ENCODE measurements at places on chromosomes 6 and 20.

DNA sequence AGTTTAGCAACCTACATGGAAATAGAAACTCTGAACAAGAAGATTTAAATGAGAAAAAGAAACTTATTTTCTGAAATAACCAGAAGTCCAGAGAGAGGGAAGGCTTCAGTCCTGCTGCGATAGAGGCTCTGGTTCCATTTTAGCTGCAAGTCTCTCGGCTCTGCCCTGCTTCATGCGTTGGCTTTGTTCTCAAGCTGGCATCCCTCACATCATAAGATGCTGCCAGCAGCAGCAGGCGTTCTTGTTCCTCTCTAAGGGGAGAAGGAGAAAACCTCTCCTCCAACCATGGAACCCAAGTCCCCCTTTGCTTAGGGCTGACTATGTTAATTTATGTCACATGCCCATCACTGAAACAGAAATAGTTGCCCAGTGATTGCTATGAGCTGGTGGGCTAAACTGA, 46.4 kb upstream of the PMEPA1 start:
- no peak for DNase-seq

DNA sequence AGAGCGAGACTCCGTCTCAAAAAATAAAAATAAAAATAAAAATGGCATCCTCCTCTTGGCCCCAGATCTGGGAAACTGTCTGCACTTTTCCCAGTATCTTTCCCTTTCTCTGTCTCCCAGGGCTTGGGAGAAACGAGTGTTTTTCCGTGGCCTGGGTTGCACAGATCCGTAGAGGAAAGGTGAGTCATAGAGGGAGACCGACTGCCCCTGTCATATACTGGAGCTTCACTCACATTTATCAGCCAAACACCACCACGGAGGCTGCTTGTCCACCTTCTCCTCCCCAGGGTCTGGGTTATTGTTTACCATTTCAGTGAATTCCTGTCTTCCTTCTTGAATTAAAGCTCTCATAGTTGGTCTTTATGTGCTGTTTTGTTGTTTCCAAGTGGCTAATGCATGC, 31.9 kb upstream of the EIF2S2 start:
- DNase-seq = no peak

GRCh38 chr20:49529470-49529869, 38.5 kb downstream of the PTGIS start:
- DNase-seq = no peak

DNA sequence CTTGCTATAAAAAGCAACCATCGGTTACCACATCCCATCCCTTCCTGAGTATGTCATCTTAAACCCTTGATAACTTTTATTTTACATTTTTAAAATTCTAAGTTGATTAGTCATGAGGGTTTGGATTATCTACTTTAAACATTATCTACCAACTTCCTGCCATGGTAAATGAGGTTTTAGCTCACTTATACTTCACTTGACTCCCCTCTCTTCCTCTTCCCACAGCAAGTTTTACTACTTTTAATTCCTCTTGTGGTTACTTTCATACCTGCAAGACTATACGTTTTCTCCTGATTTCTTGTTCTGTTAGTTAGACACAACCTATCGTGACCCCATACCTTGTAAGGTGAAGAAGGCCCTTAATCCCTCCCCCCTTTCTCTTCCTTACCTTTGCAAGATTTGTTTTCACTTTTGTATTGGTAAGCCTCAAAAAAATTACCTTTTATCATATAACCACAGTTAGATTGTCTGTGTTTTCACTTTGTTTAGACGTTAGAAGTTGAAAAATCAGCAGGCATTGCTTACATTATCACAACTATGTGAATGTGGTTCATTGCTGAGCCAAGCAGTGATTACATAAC, 60.1 kb upstream of the OGFRL1 start:
- DNase-seq = no peak

DNA sequence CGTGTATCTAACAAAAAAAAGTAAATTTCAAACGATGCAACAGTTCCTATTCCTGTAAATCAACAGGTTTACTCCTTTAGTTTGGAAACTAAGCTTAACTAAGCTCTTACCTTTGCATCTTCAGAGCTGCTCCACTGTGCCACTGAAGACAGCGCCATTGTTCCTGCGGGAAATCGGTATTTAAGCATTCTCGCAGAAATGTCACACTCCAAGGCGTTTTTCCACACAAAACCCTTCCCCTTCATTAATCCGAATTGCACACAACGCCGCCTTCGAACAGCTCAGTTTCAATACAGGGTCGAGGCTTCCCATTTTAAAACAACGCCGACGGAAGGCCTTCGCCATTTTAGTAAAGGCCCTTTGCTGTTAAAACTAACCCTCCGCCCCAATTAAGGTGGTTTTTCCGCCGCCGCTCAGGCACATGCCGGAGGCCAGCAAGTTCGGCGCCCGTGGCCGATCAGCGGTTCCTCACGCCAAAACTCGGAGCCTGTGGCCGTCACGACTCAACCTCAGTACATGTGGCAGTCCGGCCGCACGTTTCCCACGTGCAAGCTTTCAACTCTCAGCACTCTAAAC, 35.4 kb upstream of the SYNCRIP start:
- no peak for DNase-seq

DNA sequence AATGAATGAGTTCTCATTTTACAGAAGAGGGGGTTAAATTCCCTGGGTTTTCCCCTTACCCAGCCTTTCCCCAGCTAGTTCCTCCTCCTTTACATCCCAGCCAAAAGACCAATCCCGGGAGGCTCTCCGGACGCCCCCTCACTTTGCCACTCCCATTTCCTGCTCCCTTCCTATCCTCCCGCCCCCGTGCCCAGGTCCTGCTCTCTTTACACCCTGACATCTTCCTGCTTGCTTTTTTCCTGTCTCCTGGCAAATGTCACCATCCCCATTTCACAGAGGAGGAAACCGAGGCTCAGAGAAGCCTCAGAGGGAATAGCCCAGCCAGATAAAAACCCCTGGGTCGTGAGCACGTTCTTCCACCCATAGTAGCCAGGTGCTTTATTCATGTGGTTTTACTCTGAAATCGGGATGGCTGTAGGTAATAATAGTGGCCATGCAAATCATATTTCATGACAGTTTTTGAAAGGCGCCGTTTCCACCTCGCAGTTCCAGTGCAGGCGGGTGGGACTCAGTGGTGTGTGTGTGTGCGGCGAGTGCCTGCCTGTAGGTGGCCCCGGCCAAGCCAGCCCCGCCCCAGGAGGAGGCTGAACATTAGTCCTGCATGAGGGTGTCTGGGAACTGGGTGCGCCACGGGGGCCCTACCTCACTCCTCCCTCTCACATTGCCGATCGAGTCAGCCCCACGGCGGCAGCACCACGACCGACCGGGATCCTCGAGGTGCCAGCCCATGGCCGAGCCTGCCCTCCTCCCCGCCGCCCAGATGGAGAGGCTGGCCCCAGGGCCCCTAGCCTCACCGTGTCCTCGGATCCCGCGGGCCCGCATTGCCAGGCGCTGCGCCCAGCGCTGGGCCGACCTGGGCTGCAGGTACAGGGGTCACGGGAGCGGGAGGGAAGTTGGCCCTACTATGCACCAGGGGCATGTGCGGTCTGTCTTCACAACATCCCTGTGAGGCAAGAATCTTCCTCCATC, at the start of gene ARHGAP40:
Gene ARHGAP40 (plus strand): TSS at position 594 of the 969 bp plus-strand sequence.
- peak; percentile 67 for DNase-seq

DNA sequence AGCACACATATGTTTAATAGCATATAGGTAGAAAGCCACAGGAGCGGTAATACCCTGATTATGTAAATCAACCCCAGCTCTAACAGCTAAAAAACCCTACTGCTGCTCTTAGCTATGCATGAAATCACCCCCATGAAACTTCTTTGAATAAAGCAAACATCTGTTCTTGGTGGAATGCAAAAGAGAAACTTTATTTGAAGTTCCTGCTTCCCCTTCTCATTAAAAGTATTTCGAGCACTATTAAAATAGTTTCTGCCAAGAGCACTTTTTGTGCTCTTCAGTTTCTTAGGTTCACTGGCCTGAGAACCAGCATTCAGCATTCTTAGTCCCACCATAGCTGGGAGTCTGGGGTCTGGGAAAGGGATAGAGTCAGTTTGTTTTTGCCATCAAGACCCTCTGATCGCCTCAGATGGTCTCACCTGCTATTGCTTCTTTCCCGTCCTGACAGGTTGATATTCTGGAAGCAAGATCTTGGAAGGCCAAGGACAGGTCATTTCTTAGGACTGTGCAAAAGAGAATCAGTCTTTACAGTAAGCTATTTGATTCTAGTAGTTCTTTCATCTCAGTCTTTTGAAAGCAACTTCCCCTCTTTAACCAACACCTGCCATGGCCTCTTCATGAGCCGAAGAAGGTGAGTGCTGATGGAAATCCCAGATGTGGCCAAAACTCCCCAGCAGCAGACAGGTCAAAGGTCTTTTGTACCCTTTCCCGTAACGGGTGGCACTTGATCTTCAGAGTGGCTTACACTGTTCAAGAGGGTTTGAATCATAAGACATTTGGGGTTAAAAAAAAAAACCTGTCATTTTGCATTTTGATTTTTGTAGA, 76.5 kb upstream of the TMEM170B start:
- DNase-seq = peak; percentile 62

DNA sequence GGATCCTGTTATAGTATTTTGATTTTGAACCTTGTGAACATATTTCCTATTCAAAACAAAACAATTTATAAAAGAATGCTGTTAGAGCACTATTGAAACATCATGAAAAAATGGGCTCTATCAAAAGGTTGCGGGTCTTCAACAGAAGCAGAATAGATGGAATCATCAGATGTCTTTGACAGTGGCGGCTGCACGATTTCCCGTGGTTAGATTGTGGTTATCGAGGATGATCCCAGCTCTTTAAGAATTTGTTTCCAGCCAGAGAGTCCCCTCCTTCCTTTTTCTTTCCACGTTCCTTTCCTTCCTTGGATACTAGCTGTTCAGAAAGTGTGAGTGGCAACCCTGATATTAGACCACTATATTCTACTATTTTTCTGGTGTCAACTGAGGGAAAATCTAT, 163.4 kb downstream of the FARS2 start:
- DNase-seq = no peak

DNA sequence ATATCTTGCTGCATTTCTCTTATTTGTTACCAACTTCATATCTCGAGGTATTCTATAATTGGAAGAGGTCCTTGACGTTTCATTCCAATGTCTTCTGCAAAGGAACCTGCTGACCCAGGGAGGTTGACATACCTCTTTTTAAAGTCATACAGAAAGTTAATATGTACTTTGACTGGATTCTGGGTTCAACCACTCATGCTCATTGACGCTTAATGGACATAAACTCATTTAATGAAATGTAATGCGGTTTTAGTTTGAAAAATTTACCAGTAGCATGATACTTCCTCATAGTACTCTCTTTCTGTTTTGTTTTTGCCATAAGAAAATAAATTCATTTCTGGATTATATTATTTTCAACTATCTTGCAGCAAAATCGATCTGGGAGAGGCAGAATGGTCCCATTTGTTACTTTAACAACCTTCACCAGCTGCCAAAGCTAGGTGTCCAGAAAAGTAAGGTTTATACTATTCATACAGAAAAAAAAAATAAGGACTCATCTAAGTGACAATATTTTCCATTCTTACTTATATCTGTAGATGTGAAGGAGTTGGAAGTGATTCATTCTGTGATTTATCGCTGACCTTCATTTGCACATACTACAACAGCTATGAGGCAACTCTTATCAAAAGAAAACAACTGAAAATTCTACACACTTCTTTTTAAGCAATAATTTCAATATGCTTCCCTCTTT, 101.6 kb downstream of the ATXN1 start:
- DNase-seq = no peak

- no peak for DNase-seq
These were observed 13.2 kb downstream of the FILIP1 start for GRCh38 chr6:75480425-75480824.

GRCh38 chr6:96101564-96101963, 85.8 kb downstream of the FUT9 start:
- DNase-seq = no peak

GRCh38 chr6:143963158-143963919, 44.7 kb downstream of the PLAGL1 start:
- no peak for DNase-seq

DNA sequence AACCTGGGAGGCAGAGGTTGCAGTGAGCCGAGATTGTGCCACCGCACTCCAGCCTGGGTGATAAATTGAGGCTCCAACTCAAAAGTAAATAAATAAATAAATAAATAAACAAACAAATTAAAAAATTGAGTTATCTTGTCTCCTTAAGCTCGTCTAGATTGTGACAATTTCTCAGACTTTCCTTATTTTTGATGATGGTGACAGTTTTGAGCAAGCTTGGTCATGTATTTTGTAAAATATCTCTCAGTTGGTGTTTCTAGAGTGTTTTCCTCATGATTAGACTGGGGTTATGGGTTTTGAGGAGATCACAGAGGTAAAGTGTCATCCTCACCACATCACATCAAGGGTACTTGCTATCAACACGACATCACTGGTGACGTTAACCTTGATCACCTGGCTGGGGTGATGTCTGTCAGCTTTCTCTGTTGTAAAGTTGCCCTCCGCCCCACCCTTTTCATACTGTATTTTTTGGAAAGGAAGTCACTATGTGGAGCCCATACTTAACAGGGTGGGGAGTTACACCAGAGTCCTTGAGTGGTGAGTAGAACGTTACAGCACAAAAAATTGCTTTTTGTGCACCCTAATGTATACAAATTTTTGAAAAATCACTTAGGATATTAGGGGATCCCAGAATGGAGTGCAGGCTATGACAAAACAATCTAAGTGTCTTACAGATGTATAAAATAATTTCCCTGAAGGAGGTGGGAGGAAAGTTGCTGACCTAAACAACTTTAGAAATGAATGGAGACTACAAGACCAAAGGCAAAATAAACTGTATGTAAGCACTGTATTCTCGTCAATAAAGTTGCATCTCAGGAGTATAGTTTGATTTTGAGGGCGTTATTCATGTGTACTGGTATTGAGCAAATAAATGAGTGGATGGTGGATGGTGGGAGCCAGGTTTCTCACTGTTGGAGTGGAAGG, 116.4 kb upstream of the SGK1 start:
- DNase-seq = no peak

DNA sequence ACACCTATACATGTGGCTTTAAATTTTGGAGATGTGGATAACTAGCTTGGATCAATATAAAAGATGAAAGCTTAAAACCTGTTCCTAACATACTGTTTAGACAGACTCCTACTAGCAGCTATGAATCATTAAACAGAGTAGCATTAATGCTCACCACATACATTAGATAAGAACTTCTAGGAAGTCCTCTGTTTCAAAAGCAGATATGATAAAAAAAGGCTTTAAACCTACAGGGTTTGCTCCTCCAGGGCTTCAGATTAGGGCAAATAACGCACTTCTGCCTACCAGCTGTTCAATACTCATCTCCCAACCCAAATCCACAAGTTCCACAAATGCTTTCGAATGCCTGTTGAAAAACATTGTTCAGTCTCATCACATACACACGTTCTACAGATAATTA, 1.5 kb downstream of the REPS1 start:
- DNase-seq = no peak

DNA sequence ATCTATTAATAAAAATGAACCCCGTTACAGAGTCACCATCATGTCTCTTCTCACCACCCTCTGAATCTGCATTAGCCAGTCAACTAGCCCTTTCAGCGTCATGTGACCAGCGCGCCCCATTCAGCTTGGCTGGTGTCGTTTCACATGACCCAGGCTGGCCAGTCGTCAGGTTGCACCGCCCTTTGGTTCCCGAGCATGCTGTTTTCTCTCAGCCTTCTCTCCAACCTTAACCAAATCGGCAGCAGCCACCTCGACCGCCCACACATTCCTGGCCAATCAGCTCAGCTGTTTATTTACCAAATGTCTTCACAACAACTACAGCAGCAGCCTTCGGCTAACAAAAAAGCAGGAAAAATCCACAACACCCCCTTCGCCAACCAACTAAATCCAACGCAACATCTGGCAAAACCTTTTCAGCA, 5.6 kb downstream of the SRSF3 start:
- DNase-seq = no peak

All from GM10248 (cell line).